ENCODE measurements at places on chromosomes 13 and 19.

- H3K36me3 ChIP-seq = no peaks in the 10 kb centered on the region
- peak overlapping the region; percentile 100 for H3K27ac ChIP-seq
- DNase-seq = peak; percentile 88
- H3K4me3 ChIP-seq = peak overlapping the region; percentile 44
These were observed 70.5 kb downstream of the GADD45B start for GRCh38 chr19:2546128-2547032.

GRCh38 chr13:29704648-29705047 is 109.2 kb upstream of the SLC7A1 start:
- H3K27ac ChIP-seq = no peak overlapping the region
- H3K4me3 ChIP-seq = no peak overlapping the region
- no peaks in the 10 kb centered on the region for H3K36me3 ChIP-seq
- peaks cover 5% of the 10 kb centered on the region for H3K27me3 ChIP-seq
- DNase-seq = no peak
- H3K4me1 ChIP-seq = no peaks in the 10 kb centered on the region

- H3K4me1 ChIP-seq = peaks cover 22% of the 10 kb centered on the region
- no peaks in the 10 kb centered on the region for H3K36me3 ChIP-seq
- H3K27me3 ChIP-seq = peaks cover 4% of the 10 kb centered on the region
- H3K4me3 ChIP-seq = no peak overlapping the region
- no peak for DNase-seq
- no peak overlapping the region for H3K27ac ChIP-seq
These were observed 7.6 kb downstream of the PDE4C start for GRCh38 chr19:18218600-18218999.

DNA sequence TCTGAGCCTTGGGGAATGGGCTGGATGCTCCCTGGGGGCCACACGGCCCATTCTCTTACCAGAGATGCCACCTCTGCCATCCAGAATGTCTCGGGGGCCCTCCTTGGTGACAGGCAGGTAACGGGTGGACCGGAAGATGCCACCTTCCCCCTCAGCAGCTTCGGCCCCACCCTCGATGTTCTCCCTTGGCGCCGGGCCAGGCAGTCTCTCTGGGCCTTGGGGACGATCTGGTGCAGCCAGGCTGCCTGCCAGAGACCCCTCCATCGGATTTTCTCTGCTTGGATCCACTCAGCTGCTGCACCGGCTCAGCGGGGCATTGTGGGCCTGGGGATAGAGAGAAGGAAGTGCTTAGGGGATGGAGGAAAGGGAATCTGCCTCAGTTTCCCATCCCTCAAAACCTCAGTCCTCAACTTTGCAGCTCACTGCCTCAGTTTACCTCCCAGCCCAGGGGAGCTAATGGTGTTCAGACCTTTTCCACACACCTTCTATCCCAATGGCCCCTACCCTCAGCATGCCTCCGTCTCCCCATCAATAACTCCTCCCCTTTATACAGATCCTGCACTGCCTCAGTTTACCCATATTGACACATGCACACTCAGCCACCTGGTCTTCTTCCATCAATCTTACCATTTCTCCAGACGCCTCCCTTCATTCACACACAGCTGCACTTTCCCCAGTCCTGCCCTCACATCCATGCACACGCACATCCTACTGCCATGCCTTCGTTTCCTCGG is 1.5 kb downstream of the WIZ start:
- no peak for DNase-seq
- no peaks in the 10 kb centered on the region for H3K36me3 ChIP-seq

DNA sequence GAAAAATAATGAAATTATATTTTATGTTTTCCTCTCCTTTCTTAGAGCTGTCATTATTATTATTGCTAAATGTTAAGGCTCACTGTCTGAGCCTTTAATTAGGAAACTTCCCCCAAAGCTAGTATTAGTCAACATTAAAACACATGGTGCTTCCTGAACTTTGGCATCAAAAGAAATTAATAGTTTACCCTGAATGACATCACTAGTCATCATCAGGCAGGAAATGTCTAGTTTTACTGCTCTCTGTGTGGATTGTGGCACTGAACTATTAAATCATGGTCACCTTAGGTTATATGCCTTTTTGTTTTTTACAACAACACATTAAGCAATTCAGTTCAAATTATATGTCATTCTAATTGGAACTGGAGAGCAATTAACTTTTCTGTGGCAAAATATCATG is 595.5 kb downstream of the SLITRK1 start:
- no peak overlapping the region for H3K4me3 ChIP-seq
- no peaks in the 10 kb centered on the region for H3K27me3 ChIP-seq
- no peaks in the 10 kb centered on the region for H3K4me1 ChIP-seq
- no peaks in the 10 kb centered on the region for H3K36me3 ChIP-seq
- H3K27ac ChIP-seq = no peak overlapping the region

DNA sequence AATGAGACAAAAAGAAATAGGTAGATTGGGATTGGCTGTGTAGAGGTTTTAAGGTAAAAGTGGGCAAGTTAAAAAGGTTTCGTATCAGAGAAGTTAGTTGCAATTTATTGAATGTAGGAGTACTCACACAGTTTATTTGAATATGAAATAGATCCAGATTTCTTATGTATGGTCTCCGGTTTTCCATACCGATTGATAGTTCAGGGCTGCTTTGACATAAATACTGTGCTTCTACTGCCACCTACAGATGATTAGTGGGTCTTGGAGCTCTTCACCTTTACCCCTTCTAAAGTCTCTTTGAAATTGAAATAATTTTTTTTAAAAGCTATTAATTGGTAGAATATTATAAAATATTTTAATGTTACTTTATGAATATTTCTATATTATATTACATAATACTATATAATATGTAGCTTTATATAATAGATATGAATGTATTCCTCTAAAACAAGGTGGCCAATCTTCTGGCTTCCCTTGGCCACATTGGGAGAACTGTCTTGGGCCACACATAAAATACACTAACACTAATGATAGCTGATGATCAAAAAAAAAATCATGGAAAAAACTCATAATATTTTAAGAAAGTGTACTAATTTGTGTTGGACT is 7.7 kb upstream of the GPR18 start:
- H3K27me3 ChIP-seq = no peaks in the 10 kb centered on the region
- H3K27ac ChIP-seq = no peak overlapping the region
- H3K4me3 ChIP-seq = no peak overlapping the region
- peaks cover 16% of the 10 kb centered on the region for H3K4me1 ChIP-seq
- DNase-seq = peak; percentile 46

- DNase-seq = no peak
- H3K27ac ChIP-seq = no peak overlapping the region
- no peak overlapping the region for H3K4me3 ChIP-seq
- peaks cover 17% of the 10 kb centered on the region for H3K27me3 ChIP-seq
- no peaks in the 10 kb centered on the region for H3K4me1 ChIP-seq
These were observed 8.5 kb downstream of the SIGLEC7 start for GRCh38 chr19:51150627-51151026.

DNA sequence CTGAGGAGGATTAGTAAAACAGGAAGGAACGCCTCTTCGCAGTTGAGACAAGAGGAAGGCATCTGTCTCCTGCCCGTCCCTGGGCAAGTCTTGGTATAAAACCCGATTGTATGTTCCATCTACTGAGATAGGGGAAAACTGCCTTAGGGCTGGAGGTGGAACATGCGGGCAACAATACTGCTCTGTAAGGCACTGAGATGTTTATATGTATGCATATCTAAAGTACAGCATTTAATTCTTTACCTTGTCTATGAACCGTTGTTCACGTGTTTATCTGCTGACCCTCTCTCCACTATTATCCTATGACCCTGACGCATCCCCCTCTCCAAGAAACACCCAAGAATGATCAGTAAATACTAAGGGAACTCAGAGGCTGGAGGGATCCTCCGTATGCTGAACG is 722 bp upstream of the TIMM50 start:
- peak overlapping the region; percentile 89 for H3K27ac ChIP-seq
- peaks cover 25% of the 10 kb centered on the region for H3K4me1 ChIP-seq
- no peaks in the 10 kb centered on the region for H3K27me3 ChIP-seq
- peaks cover 6% of the 10 kb centered on the region for H3K36me3 ChIP-seq
- no peak for DNase-seq
- peak overlapping the region; percentile 96 for H3K4me3 ChIP-seq

- no peak for DNase-seq
- no peaks in the 10 kb centered on the region for H3K36me3 ChIP-seq
- no peaks in the 10 kb centered on the region for H3K27me3 ChIP-seq
These were observed 30.6 kb downstream of the SYDE1 start for GRCh38 chr19:15137777-15138176.

DNA sequence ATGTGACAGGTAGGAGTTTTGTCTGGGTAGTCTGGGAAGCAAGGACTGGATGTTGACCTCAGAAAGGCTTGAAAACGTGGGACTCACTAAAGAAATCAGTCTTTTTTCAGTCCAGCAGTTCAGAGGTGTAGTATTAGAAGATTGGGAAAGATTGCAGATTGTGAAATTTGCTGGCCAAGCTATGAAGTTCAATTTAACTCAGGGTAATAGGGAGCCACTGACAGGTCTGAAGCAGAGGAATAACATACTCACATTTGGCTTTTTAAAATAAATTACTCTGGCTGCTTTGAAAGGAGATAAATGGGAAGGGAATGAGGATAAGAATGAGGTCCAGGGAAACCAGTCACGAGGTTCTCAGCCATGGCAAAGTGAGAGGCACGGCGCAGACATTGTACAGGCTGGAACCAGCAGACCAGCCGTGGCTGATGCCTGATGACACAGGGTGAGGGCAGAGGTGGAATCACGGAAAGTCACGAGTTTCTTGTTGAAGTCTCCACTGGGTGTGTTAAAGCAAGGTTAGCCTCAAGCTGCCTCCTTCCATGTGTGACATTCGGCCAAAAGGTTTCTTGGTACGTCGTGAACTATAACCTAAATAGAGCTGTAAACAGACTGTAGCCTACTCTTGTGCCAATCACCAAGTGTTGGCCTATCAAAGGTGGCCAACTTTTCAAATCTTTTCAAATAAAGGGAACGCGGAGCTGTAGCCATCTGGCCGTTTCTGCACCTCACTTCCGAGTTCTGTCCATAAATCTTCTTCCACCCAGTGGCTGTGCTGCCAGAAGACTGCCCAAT is 377.6 kb downstream of the IRS2 start:
- no peak overlapping the region for H3K27ac ChIP-seq
- DNase-seq = no peak
- H3K36me3 ChIP-seq = no peaks in the 10 kb centered on the region
- H3K27me3 ChIP-seq = no peaks in the 10 kb centered on the region
- H3K4me1 ChIP-seq = no peaks in the 10 kb centered on the region
- H3K4me3 ChIP-seq = no peak overlapping the region

DNA sequence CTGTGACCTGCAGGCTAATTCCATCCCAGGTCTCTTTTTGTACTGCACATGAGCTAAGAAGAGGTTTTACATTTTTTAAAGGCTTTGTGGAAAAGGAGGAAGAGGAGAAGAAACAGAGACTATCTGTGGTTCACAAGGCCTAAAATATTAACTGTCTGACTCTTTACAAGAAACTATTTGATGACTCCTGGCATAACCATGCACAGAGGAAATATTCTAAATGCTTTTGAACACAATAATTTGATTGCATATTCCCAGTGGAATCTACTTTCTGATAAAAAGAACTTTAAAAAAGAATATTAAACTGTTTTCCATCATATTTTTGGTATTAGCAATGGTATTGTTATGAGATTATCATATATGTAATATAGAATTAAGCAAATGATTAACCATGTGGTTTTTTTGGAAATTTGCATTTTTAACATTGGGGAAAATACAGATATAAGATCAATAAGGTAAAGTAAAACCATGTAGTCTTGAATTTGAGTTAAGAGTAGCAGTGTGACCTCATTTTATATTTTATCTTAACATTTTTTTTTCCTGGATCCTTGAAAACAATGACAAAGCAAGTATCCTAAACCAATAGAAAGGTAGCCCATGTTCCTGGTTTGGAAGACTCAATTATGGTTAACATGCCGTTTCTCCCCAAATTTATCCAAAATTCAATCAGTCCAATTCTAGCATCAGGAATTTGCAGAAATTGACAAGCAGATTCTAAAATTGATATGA is 251.0 kb downstream of the UQCRFS1 start:
- no peaks in the 10 kb centered on the region for H3K27me3 ChIP-seq
- H3K4me1 ChIP-seq = no peaks in the 10 kb centered on the region
- no peak for DNase-seq
- H3K4me3 ChIP-seq = no peak overlapping the region

DNA sequence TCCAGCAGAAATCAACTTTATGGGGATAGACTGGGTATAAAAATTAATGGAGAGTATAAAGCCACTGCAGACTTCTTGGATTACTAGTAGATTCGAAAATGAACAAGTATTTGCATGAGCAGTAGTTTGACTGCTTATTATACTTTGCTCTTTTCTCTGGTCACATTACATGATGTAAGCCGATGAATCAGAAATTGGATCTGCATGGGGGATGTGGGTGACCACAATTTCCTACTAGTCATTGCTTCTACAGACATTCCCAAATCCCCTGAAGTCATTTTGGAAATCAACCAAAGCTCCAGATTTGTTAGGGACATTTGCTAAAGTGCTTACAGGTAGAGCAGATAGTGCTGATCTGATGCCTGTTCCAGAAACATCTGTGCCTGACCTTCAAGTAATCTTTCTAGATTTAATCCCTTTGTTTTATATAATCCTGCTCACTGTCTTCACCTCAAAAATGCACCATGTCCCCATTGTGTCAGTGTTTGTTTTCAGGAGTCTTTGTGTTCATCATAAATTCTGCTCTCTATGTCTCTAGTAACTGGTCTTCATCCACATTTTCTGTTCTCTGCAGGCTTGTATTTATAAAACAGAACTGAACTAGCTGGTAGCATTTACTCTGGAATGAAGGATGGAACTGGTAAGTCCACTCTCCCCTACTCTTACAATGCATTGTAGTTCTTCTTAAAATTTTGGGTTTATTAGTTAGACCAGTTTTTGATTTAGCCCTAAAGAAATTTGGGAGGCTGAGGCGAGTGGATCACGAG is 201.5 kb upstream of the CSNK1A1L start:
- no peaks in the 10 kb centered on the region for H3K36me3 ChIP-seq
- no peak for DNase-seq
- no peak overlapping the region for H3K27ac ChIP-seq
- H3K27me3 ChIP-seq = no peaks in the 10 kb centered on the region
- no peak overlapping the region for H3K4me3 ChIP-seq

DNA sequence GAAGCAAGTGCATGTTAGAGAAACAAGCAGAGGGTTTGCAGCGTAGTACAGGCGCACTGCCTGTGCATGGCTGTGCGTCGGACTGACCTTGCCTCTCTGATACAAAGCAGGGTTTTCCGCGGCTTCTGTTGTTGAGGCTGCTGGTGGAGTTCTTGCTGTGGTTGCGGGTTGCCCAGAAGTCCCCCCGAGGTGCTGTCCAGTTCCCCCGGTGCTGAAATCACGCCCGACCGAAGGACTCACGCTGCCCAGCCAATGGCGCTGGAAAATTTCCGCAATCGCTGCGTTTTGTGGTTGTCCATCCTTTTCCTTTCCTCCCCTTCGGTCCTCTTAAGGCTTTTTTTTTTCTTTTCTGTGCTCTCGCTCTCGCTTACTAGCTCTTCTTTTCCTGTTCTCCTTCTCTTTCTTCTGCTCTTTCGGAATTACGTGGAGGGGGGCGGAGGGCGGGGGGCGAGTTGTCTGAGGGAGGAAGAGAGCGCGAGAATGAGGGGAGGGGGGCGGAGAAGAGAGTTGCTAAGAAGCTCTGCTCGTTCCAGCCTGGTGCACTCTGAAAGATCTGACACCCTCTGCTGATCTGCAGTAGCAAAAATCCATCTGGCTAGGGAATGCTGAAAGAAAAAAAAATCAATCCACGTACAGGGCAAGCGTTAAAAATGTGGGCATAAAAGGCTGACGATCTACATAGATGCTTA is at the start of gene SLITRK1:
Gene SLITRK1, minus strand, starts transcription at position 558 of the 689 bp plus-strand sequence. CDS start 967 bp downstream, outside the sequence.
- no peak within 1 kb of the TSS for H3K4me3 ChIP-seq
- H3K4me1 ChIP-seq = no peaks in the 10 kb centered on the region
- H3K27ac ChIP-seq = no peak within 1 kb of the TSS
- DNase-seq = no peak
- H3K27me3 ChIP-seq = peaks cover 15% of the 10 kb centered on the region

All from HepG2 (cell line).